Heart right ventricle (tissue), 16 donors: ENCODE measurements at places on chromosomes 12 and 14.

- DNase-seq, result no peak
- no peaks in the 10 kb centered on the region for H3K4me1 ChIP-seq
These were observed 365.3 kb downstream of the ZFP36L1 start for GRCh38 chr14:68427550-68427890.

- peak overlapping the region; percentile 78 for H3K4me3 ChIP-seq
- peak overlapping the region; percentile 95 for H3K27ac ChIP-seq
- H3K4me1 ChIP-seq, result peaks cover 34% of the 10 kb centered on the region
These were observed 613 bp downstream of the ARHGEF40 start for GRCh38 chr14:21070610-21071224.

- no peak overlapping the region for H3K27ac ChIP-seq
- H3K36me3 ChIP-seq, result no peaks in the 10 kb centered on the region
- no peak overlapping the region for H3K4me3 ChIP-seq
- no peak for DNase-seq
- H3K27me3 ChIP-seq, result no peaks in the 10 kb centered on the region
- H3K4me1 ChIP-seq, result peaks cover 44% of the 10 kb centered on the region
These were observed 5.0 kb upstream of the INF2 start for GRCh38 chr14:104684449-104684821.

GRCh38 chr12:51870504-51870903 lies 17.4 kb upstream of the ANKRD33 start:
- H3K27me3 ChIP-seq, result peaks cover 20% of the 10 kb centered on the region
- H3K4me3 ChIP-seq, result no peak overlapping the region
- no peaks in the 10 kb centered on the region for H3K36me3 ChIP-seq
- no peak overlapping the region for H3K27ac ChIP-seq

DNA sequence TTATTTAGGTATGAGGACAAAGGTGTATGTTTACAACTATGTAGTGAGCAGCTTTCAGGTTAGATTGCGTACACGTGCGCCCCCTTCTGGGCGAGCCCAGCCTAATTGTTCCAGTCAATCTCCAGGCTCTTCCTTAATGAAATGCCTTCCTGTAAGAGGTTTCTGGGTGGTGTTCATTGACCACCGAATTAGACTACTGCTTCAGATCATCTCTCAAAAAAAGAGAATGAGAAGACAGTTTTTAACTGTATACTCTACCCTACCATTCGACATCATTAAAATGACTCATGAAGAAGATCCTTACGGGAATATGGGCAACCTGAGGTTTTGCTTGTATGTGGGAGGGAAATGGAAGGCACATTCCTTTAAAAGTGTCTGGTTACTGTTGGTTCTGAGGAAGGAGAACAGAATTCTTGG lies 2.1 kb downstream of the LUM start:
- H3K27ac ChIP-seq, result peak overlapping the region; percentile 61

DNA sequence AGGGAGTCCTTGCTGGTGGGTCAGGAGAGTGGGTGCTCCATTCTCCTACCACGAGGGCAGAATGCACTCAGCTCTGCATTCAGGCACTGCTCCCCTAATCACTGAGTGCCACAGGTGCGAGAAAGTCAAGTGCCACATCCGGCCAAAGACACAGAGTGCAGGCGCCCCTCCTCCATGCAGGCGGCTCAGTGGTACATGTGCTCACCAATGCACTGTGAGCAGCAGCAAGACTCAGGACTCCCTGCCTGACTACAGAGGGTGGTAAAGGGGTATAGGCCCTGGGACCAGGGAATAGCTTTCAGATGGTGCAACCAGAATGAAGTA lies 32.9 kb downstream of the ZFYVE21 start:
- H3K4me1 ChIP-seq, result no peaks in the 10 kb centered on the region
- H3K27me3 ChIP-seq, result no peaks in the 10 kb centered on the region
- H3K4me3 ChIP-seq, result no peak overlapping the region
- H3K36me3 ChIP-seq, result peaks cover 70% of the 10 kb centered on the region
- H3K27ac ChIP-seq, result no peak overlapping the region
- DNase-seq, result no peak

DNA sequence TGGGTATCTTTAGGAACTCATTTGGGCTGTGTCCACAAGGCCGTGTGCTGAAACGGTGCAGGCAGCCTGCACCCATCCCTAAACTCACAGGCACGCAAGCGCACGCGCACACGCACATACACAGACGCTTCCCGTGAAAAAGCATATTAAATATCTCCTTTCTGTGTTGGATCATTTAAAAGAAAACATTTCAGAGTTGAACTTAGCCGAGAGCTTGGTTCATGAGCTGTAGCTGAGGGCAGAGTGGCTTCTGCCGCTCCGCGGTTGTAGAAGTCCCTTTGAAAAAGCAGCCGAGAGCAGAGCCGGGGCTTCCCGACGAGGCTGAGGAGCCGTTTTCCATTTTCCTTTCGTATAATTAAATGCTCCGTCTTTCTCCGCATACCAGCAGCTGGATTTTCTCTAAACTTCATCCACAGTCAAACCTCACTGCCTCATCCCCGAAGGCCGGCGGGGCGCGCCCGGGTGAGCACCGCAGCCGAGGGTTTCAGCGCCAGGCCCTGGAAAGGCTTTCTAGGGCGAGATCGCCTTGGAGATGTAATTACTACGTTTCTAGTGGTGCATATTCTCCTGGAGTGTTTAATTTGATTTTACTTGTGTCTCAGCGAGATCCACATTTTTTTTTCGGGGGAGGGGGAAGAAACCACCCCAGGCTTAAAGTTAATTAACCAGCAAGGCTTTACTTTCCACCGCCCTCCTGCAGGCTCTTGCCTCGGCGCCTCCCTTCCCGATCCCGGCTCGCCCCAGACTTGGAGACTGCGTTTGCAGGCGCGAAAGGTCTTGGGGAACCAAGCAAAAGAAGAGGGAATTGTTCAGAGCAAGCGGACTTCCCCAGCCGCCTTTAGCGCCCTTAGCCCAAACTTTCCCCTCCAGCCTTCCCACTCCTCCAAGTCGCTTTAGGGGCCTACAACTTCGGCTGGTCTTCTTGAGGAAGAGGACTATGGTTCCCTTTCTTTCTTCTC lies 3.0 kb upstream of the HOXC13 start:
- H3K4me1 ChIP-seq, result peaks cover 13% of the 10 kb centered on the region
- no peak overlapping the region for H3K4me3 ChIP-seq
- DNase-seq, result no peak
- peaks cover 100% of the 10 kb centered on the region for H3K27me3 ChIP-seq
- no peaks in the 10 kb centered on the region for H3K36me3 ChIP-seq
- H3K27ac ChIP-seq, result no peak overlapping the region

GRCh38 chr14:89158701-89159100 lies 258.3 kb downstream of the FOXN3 start:
- no peak overlapping the region for H3K4me3 ChIP-seq
- H3K36me3 ChIP-seq, result peaks cover 33% of the 10 kb centered on the region

DNA sequence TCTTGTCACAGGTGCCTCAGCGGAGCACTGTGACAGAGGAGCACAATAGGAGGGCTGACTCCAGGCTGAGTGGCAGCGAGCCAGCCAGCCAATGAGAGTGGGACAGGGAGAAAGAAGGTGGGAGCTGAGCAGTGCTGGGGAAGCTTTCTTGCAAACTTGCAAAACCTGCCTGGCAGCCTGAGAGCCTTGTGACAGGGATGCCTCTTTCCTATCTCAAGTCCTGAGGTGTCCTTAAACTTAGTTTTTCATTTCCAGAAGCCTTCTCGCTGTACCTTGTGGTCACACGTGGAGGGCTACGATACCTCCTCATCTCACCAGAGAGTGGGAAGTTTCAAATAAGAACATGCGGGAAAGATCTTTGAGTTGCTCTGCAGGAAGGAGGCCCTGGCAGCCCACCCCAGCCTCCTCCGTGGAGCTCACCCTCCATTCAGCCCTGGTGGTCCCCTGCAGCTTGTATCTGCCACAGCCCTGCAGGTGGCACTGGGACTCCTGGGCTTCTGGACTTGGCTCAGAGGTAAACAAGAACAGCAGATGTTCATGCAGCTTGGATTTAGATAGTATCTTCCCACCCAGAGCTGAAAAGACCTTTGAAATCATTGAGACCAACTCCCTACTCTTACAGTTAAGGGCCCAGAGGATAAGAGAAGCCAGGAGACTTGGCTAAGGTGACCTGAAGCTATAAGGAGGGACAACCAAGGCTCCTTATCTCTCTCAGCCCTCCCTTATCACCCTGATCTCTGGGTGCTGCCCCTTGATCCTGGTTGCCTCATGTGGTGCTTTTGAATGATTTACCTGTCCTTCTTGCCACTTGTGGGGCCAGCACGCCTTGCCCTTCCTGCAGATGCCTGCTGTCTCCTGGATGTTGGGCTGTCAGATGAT lies 153.5 kb upstream of the MAX start:
- H3K27ac ChIP-seq, result no peak overlapping the region
- H3K4me1 ChIP-seq, result no peaks in the 10 kb centered on the region
- H3K36me3 ChIP-seq, result no peaks in the 10 kb centered on the region
- DNase-seq, result no peak

GRCh38 chr12:106281056-106281782 lies 21.3 kb upstream of the TCP11L2 start:
- no peaks in the 10 kb centered on the region for H3K36me3 ChIP-seq
- H3K4me1 ChIP-seq, result peaks cover 10% of the 10 kb centered on the region
- DNase-seq, result no peak
- no peak overlapping the region for H3K4me3 ChIP-seq

DNA sequence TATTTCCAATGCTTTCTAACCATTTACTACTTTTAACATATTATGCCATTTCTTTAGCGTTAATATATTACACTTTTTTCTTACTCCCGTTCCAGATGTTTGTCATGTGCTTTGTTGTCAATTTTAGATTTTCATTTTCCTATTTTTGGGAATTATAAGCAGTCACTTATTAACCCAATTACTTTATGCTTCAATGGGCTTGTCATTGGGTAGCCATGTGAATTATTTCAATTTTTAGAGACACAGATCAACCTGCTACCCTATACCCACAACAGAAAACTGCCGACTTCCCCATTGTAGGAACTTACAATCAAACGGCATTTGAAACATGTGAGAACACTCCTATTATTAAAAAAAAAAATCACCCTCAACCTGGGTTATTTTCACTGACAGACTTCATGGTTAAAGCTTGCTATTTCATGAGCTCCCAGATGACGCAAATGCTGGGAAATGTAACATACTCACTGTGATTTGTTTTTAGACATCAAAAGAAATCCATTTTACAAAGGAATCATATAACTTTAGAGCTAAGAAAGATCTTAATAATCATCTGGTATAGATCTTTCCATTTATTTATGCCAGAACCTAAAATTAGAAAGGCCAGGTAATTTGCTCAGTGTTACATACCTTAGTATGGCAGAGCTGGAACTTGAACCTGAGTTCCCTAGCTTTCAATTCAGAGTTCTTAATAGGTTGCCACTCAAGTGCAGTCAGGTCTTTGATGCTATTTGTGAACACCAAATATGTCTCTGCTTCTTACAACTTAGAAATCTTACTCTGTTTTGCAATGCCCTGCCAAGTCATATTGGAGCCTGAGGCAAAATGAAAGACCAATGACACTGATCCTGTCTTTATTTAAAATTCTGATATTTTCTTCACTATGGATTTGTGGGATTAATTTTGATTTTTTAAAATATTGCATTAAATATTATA lies 340.4 kb downstream of the RAD51B start:
- H3K27me3 ChIP-seq, result no peaks in the 10 kb centered on the region
- H3K27ac ChIP-seq, result no peak overlapping the region
- no peak overlapping the region for H3K4me3 ChIP-seq
- H3K4me1 ChIP-seq, result no peaks in the 10 kb centered on the region
- no peak for DNase-seq

DNA sequence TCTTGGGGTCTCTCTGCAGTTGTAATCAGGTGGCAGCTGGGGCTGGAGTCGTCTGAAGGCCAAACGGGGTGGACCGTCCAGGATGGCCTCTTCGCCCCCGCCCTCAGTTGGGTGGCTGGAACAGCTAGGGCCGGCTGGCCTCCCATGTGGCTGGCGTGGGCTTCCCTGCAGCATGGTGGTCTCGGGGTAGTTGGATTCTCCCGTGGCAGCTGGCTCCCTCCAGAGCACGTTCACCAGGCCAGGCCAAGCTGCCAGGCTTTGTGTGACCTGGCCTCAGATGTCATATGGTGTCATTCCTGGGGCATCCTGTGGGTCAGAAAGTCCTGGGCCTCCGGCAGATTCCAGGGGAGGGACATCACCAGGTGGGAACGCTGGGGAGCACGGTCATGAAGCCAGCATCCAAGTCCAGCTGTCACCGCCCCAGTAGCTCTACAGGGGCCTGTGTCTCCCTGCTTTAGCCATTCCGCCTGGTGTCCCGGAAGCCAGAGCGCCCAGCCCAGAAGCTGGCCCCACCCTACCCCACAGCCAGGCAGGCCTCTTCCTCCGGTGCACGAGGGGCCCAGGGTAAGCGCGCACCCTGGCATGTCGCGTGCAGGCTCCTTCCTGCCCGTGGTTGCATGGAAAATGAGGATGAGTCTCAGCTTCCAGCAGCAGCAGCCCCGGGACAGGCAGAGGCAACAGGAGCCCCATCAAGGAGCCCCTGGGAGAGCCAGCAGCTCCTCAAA lies 1.3 kb upstream of the NUDT14 start:
- peaks cover 4% of the 10 kb centered on the region for H3K4me1 ChIP-seq
- H3K4me3 ChIP-seq, result no peak overlapping the region
- no peaks in the 10 kb centered on the region for H3K36me3 ChIP-seq
- DNase-seq, result no peak
- H3K27ac ChIP-seq, result no peak overlapping the region

GRCh38 chr12:111181143-111181726 lies 187.7 kb downstream of the PHETA1 start:
- no peak overlapping the region for H3K4me3 ChIP-seq
- H3K36me3 ChIP-seq, result no peaks in the 10 kb centered on the region
- no peak for DNase-seq
- no peaks in the 10 kb centered on the region for H3K27me3 ChIP-seq
- H3K4me1 ChIP-seq, result no peaks in the 10 kb centered on the region

DNA sequence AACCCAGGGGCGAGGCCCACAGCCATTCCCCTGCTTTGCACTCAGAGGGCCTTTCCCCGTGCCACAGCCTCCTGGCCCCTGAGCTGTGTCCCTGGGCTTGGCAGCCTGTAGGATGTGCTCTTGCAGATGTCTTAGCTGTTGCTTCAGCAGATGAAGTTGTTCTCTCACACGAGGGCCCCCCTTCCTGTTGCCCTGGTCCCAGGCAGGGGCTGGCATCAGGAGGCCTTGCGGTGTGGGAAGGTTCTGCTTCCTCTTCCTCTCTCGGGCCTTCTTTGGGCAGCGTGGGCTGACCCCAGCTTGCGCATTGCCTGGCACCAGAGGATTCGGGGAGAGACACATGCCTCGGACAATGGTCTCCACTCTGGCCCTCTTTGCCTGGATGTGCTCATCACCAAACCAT lies 12.7 kb downstream of the PROX2 start:
- H3K4me3 ChIP-seq, result no peak overlapping the region
- DNase-seq, result no peak
- H3K27ac ChIP-seq, result no peak overlapping the region

- H3K27ac ChIP-seq, result no peak overlapping the region
- no peaks in the 10 kb centered on the region for H3K36me3 ChIP-seq
- H3K4me3 ChIP-seq, result no peak overlapping the region
- DNase-seq, result no peak
These were observed 53.6 kb downstream of the PPFIA2 start for GRCh38 chr12:81705586-81705985.

GRCh38 chr12:92634730-92635129 lies 68.1 kb upstream of the PLEKHG7 start:
- no peaks in the 10 kb centered on the region for H3K4me1 ChIP-seq
- no peak for DNase-seq
- H3K27me3 ChIP-seq, result no peaks in the 10 kb centered on the region
